ENCODE measurements at places on chromosomes 5 and 9.

DNA sequence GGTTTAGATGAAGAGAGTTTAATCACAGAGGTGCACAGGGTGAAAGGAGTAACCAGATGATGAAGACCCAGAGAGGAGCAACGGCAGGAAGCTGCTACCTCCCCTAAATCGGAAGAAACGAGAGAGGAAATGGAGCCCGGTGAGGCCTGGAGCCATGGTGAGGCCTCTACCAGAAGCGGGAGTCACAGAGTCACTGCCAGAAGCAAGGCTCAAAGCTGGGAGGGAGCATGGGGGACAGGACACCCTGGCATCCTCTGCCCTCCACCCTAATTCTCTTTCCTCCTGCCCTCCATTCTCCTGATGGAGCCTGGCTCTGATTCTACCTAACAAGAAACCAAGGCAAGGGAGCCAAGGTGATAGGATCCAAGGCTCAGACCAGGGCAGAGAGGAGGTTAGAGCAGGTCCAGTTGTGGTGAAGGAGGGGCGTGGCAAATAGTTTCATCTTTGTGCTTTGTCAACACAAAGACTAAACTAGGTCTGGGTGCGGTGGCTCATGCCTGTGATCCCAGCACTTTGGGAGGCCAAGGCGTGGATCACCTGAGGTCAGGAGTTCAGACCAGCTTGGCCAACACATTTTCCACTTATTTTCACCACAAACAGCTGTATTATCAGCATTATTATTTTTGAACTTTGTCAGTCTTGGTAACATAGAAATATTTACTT, 134.4 kb upstream of the RAI14 start:
- no peak for DNase-seq

DNA sequence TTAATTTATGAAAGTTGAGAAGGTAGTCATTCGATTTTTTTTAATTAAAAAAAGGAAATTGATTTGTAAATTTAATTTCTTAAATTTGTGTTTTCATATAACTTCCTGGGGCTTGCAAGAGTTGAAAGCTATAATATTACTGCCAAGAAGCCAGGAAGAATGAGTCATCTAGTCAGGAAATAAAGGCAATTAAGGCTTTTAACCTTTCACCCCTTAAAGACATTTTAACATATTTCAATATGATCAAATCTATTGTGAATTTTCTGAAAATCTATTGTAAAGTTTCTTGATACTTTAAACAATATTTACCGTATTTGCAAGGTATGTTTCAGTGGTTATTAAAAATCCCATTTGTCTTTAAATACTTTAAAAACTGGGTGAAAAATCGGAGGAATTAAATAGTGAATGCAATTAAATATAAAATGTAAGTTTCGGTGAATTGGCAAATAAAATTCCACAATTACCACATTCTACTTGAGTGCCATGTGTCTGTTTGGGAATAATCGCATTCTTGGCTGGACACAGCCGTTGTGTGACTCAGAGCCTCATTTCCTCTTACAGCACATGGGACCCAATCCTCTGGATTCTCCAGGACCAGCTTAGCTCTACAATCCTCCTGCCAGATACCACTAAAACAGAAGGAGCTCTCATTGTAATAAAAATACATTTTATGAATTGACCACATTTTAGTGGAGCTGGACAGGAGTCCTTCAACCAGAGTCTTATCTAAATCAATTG, 310.7 kb downstream of the HCN1 start:
- DNase-seq, result no peak

DNA sequence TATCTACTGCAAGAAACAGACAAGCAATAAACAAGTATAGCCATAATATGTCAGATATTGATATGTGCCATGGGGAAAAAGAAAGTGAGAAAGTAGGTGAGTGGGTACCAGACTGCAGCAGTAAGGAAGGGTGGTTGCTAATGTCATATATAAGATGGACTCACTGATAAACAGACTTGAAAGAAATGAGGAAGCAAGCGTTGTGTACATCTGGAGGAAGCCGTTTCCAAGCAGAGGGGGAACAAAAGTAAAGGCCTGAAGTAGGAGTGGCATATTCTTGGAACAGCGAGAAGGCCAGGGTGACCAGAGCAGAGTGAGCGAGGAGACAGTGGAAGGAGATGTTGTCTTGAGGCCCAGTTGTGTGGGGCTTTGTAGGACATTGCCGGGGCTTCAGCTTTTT, 142.2 kb upstream of the MAP3K1 start:
- DNase-seq, result no peak

DNA sequence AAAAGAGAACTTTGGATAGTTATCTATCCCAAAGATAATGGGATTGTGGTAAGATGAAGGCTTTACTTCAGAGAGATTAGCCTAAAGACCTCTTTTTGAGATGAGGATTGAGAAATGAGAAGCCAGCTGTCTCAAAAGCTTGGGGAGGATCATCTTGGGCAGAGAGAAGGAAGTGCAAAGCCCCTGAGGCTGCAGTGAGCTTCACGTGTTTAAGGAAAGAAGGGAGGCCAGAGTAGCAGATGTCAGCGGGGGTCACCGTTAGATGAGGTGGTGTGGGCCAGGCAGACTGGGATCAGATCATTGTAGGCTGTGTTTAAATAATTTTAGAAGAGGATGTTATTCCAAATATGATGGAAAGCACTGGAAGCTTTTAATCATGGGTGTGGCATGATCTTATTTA, 270.1 kb downstream of the ARHGEF28 start:
- DNase-seq, result no peak

Measured in NCI-H2107 (cell line).